ENCODE measurements at places on chromosomes 16 and 17.
A peak's percentile ranks its signal among the peaks of the same experiment; 100 is the strongest.

DNA sequence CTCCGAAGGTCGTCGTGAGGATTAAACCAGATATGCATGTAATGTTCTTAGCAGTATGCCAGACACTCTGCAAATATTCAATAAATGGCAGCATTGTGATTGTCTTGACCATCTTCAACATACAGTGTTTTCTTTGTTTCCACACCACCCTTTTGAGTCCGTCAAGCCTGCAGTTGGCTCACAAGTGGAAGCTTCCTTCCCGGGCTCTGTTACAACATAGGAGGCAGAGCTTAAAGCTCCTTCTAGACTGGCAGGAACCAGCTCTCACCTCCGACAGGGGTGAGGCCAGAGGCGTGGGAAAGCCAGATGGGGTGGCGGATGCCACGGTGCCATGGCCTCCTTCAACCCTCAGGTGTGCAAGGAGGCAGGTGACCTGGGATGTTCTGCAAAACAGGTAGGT lies 138.3 kb downstream of the FOXL1 start:
- DNase-seq = no peak

DNA sequence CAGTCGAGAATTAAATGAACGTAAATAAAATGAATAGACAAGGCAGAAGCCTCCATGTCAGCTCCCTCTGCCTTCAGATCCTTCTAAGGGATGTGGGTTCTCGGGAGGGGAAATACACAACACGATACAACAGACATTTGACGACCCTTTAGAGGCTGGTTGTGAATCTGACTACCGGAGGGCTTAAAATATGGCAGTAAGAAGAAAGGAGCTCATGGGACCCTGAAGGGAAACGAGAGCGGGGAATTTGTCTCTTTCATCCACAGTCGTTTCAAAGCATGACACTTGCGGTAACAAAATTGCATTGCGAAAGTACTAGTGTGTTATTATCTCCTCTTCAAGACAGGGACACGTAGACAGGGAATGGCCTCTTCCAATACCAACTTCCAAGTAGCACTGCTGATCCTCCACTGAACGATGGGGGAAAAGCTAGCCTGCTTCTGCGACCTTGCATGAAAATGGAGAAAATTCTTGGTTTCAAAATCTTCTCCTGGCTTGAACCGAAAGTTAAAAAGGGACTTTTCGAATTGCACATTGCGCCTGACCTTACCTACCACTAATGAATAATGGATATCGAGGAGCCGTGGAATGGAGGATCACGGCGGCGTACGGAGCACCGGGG lies 1.2 kb upstream of the TNRC6C start:
- peak; percentile 13 for DNase-seq

DNA sequence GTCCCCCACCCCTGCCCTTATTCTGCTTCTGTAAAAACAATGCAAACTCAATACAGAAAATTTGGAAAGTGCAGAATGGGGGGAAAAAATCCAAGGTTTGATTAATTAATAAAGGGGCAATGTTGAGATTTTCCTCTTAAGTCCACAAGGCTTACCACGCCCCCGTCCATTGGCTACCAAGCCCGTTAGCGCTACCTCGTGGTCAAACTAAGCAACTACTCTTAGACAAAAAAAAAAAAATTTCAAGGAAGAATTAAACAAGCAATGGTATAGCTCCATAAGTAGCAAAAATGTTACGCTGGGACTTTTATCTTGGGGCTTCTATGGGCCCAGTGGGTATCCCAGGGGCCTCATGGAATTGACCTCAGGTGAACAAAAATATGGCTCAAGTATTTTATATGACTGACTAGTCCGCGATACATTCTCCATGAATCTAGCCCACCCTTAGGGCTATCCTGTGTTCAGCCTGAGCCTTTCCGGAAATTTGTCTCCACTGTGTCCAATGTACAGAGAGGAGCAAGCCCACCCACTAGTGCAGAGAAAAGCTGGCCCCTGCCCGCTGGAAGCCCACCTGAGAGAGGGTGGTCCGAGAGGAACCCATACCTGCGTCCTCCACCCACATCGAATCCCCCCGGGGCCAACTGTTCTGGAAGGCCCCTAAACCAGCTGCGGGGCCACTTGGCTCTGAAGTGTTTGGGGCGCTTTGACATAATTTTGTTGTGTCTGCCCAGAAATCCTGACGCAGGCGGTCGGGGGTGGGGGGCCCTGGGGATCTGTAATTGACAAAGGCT lies 19.1 kb upstream of the TEX2 start:
- peak; percentile 59 for DNase-seq

- DNase-seq = no peak
These were observed 30.7 kb upstream of the SLC5A11 start for GRCh38 chr16:24815021-24815420.

DNA sequence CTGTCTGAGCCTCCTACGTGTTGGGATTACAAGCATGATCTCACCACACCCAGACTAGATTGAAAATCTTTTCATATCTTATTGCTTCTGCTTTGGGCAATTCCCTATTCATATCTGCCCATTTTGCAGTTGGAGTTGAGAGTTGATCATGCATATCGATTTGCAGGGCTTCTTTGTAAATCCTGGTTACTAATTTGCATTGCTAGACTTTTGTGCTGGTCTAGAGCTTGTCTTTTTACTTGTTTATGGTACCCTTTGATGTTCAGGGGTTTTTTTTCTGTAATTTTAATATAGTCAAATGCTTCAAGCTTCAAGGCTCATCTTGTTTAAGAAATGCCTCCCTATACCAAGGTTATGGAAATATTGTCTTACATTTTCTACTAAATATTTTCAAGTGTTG lies 23.5 kb upstream of the CMIP start:
- DNase-seq = no peak

GRCh38 chr17:80774146-80774545 lies 217.5 kb upstream of the CHMP6 start:
- no peak for DNase-seq

- DNase-seq = no peak
These were observed 11.0 kb downstream of the ADORA2B start for GRCh38 chr17:15955793-15956541.

GRCh38 chr17:41251261-41251660 lies 1.8 kb downstream of the KRTAP9-4 start:
- DNase-seq = no peak

DNA sequence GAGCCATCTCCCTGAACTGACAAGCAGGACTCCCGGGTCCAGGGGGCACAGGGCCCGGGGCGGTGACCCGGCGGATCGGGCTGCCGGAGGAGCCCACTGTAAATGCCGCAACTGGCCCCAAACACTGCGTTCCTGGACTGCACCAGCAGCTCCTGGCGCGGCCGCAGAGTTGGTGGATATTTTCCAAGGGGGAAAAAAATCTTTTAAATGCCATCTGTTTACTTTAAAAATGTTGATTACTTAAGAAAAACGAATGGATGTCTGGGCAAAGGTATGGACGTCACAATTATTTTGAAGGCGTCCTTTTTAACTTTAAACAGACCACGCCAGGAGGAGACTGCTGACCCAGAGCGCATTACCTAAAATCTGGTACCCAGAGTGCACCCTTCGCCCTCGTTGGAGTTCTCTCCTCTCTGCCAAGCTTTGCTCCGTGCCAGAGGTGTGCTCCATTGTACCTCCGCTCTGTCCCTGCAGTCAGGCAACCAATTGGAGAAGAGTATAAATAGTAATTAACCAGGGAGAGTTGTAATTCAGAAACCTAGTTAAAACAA lies 3.4 kb downstream of the HS3ST3B1 start:
- DNase-seq = no peak

DNA sequence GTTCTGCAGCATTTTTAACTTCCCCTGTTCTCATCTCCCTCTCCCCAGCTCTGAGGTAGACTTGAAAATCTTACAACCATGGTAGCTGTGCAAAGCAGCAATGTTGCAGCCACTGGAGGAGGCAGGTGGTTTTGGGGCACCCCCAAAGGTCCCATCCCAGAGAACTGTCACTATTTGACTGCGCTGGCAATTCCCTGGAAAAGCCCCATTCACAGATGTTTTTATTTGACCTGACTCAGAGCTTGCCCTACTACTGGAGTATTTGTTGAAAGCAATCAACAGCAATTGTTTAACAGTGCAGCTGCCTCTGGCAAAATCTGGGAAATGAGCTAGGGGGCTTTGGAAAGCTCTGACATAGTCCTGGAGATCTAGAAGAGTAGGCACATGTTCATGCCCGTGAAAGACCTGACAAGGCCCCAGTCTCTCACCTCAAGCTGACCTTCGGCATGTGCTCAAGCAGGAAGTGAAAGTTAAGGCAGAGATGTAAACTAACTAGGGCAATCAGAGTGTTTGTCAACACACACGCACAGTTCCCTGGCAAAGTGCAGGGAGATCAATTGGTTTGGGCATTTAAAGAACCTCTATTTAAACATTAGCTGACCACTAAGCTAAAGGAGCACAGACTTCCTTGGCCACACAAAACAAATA lies 19.7 kb upstream of the PIK3R5 start:
- DNase-seq = no peak

DNA sequence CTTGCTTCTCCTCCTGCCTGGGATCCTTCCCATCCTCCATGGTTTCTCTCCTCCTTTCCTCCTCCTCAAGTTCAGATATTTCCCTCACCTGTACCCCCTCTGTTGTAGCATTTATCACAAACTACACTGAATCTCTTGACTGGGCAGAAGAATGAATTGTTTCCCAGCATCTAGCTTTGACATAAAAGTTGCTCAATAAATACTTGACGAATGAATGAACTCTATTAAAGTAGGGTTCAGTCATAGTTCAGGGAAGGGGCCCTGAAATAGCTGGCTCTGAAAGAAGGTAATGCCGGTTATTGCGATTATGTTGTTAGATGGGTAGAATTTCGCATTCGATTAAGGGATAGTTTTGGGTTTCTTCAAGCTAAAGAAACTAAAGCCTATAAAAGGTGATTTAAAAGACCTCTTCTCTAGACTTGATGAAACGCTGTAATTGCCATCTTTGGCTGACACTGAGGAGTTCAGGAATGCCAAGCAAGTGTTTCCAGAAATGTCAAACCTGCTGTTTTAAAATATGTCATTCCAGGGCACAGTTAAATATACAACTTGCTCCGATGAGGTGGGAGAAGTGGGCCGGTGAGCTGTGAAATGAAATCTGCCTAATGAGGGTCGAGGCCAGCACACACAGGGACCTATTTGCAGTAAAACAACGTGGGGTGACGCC lies 1.0 kb upstream of the CPD start:
- DNase-seq = no peak

DNA sequence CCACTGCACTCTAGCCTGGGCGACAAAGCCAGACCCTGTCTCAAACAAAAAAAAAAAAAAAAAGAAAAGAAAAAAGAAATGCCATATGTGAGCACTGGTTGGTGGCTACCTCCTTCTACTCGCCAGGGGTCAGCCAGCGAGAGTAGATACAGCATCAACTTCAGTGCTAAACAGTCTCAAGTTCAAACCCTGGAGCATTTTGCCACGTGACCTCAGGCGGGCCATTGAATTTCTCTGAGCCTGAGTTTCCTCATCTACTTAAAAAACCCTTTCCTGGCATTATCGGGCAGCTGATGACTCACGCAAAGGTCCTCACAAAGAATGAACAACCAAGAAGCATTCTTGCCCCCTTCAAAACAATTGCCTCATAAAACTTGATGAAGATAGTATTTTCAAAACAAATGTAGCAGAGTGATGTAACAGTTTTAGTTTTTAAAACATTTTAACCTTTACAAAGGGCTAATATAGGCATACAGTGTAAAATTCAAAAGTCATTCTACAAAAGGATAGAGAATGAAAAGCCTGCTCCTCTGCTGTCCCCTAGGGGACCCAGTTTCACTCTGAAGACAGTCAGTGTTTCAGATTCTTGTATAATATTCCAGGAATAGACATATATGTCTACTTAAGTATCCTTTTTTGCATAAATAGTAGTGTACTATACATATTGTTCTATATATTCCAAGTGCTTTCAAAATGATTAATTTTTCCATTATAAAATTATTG lies 28.4 kb downstream of the DNAH2 start:
- peak; percentile 79 for DNase-seq

DNA sequence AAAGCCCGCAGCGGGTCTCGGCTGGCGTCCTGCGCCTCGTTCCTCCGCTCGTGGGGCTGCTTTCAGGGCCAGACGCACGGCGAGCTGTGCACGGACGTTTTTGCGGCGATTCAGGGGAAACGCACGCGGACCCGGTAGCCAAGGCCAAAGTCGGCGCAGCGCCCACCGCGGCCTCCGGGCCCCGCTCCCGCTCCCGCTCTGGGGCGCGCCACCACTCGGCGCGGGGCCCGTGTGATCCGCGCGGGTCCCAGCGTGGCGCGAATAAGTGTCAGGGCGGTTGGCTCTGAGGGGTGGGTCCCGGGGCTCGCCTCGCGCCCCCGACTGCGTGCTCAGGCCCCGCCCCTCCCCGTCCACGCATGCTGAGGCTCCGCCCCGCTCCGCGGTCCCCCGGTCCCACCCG lies 694 bp upstream of the TBCD start:
- peak; percentile 6 for DNase-seq

DNA sequence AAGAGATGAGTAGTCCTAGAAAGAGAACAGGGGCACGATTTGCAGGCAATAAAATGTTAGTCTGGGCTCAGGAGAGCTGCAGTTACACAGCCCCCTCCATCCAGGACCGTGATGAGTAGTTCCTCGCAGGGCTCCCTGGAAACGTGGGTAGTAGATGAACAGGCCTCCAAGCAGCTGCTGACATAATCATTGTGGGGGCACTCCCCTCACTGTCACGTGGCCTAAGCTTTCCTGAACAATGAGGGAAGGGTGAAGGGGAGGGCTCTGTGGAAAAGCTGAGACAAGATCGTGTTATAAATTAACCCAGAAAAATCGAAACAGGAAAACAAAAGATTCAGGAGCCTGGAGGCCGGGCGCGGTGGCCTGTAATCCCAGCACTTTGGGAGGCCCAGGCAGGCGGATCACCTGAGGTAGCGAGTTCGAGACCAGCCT lies 1.3 kb upstream of the PER1 start:
- peak; percentile 97 for DNase-seq

DNA sequence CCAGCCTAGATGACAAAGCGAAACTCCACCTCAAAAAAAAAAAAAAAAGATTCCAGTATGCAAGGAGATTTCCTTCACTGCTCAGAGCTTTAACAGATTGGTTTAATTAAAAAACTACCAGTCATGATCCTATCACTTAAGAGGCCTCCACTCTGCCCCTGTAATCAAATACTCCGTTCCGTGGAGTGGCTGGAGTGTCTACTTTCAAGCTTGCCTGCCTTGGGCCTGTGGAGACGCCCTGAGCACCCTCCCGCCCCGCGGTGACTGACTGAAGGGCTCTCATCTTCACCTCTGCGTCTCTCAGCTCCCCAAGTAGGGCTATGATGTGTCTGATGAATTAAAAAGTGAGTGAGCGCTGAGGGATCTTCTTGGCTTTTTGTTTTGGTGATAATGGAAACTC lies 25.3 kb upstream of the TRPV3 start:
- DNase-seq = no peak

DNA sequence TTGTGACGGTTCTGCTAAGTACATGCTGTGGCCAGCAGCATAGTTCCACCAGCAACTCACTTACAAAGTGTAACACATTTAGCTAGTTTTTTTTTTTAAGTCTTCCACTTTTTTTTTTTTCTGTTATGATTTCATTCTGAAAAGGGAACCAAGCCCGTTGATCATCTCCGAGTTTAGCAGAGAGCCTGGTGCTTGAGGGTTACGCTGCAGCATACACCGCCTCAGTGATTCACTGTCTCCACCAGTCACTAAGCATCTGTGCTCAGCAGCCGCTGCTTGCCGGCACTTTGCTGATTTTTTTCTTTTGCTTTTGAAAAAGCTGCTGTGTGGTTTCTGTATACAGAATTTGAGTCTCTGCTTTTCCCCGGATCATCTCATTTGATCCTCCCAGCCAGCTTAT lies 194.5 kb upstream of the CDH13 start:
- peak; percentile 6 for DNase-seq

Data from astrocyte (in vitro differentiated cells and primary cell).